Ovary (tissue), 10 donors: ENCODE measurements at places on chromosomes 11 and 22. TPM values are rescaled to one million over a fixed set of nuclear protein-coding genes. Genes with fewer than 3 reads are reported as not detected.

DNA sequence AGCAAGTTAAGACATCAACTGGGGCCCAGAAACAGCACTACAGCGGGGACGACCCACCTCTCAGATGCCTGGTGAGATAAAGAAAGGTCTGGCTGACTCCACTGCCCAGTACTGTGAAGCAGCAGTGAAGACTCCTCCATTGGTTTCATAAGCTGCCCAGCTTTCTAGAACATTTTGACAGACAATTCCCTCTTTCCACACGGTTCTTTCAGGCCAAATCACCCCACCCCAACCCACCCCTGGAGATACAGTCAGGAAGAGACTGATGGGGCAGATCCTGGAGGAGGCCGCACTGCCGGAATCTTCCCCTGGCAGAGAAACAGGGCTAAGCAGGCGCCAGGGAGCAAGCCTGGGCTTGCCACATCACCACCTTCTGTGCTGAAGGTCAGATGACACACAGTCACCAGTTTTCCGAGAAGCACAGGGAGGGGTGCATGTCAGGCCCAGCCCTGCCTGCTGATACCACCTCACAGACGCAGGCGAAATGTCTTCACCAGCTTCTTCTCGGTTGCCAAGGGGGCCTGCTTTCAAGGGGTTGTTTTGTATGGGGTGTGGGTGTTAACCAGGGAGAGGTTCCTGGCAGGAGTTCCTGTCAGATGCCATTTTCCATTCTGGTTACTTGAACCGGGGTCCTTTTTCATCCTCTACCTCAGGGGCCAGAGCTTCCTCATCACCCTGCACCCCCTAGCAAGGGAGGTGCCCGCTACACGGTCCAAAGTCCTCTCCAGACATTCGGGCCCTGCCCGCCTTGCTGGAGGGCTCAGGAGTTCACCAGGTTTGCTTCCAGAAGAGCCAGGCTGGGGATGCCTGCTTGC lies 1.4 kb upstream of the NEAT1 start:
- peak; percentile 95 for DNase-seq
- H3K4me3 ChIP-seq = peak overlapping the region; percentile 86
- H3K36me3 ChIP-seq = no peaks in the 10 kb centered on the region
- no peaks in the 10 kb centered on the region for H3K27me3 ChIP-seq
- H3K27ac ChIP-seq = peak overlapping the region; percentile 96

DNA sequence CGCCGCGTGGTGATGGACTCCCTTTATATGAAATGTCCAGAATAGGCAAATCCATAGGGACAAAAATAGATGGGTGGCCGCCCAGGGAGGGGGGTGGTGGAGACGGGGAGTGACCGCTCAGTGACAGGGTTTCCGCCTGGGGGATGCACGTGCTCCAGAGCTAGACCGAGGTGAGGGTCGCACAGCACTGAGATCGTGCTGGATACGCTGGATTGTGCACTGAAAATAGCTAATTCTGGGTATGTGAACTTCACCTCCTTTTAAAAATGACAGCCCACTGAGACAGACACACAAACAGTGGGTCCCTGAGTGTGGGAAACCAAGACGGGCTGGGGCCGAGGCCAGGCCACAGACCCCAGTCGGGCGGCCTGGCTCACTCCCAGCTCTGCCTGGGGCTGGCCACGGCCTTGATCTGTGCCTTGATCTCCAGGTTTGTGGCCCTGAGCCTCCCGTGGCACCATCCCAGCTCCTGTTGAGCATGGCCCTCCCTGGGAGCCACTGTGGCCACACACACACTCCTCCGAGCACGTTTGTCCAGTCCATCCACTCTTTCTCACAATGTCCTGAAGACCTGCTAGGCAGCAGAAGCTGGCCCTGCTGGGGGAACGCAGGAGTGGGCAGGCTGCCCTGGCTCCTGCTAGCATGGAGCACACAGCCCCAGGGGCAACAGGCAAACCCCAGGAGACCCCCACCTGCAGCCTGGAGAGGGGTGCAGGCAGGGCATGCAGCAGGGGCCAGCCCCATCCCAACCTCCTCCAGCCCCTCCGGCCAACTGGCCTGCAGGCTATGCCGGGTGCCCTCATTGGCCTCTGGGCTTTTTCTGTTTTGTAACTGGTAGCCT lies 41.0 kb upstream of the TH start:
- H3K4me1 ChIP-seq = no peaks in the 10 kb centered on the region
- H3K27ac ChIP-seq = no peak overlapping the region
- no peaks in the 10 kb centered on the region for H3K36me3 ChIP-seq
- peak; percentile 34 for DNase-seq
- H3K27me3 ChIP-seq = no peaks in the 10 kb centered on the region
- H3K4me3 ChIP-seq = no peak overlapping the region

DNA sequence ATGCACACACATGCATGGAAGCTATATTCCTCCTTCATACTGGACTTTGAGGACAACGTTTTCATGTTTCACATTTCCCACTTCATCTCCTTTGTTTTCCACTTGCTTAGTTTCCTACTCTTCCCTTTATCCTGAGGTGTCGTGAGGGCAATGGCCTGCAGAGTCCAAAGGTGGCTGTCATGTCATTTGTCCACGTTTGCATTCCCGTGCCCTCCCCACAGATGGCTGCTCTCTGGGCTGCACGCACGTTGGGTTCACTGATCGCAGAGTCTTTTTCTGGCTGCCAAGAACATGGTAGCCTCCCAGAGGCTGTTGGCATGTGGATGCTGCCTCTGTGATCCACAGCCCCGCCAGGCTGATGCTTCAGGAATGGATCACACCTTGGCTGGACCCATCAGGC lies 256.0 kb downstream of the ST3GAL4 start:
- H3K4me3 ChIP-seq = no peak overlapping the region
- no peak overlapping the region for H3K27ac ChIP-seq
- H3K27me3 ChIP-seq = no peaks in the 10 kb centered on the region
- H3K4me1 ChIP-seq = no peaks in the 10 kb centered on the region

- H3K4me3 ChIP-seq = no peak overlapping the region
- H3K4me1 ChIP-seq = peaks cover 40% of the 10 kb centered on the region
- peak overlapping the region; percentile 63 for H3K27ac ChIP-seq
- H3K27me3 ChIP-seq = no peaks in the 10 kb centered on the region
Observed at GRCh38 chr22:23790819-23791737, 4.3 kb downstream of the SMARCB1 start.

DNA sequence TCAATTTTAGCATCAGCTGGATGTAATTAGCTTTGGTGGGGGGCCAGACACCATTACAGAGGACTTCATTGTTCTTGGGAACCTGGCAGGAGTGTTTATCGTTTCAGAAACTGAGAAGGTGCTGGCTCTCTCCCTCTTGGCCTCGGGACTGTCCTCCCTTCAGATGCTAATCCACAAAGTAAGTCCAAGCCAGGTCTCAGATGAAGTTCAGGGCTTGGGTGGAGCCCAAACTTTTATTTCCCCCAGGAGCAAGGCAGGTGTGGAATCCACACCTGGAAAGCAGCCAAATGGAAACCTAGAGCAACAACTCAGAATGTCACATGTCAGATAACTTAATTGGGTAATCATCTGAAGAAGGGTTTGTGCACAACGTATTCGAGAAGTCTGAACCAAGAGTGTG lies 119.2 kb downstream of the ME3 start:
- H3K36me3 ChIP-seq = no peaks in the 10 kb centered on the region
- no peaks in the 10 kb centered on the region for H3K27me3 ChIP-seq
- no peak overlapping the region for H3K4me3 ChIP-seq
- no peak for DNase-seq

The PNPLA5 gene
- not detected for polyA plus RNA-seq

DNA sequence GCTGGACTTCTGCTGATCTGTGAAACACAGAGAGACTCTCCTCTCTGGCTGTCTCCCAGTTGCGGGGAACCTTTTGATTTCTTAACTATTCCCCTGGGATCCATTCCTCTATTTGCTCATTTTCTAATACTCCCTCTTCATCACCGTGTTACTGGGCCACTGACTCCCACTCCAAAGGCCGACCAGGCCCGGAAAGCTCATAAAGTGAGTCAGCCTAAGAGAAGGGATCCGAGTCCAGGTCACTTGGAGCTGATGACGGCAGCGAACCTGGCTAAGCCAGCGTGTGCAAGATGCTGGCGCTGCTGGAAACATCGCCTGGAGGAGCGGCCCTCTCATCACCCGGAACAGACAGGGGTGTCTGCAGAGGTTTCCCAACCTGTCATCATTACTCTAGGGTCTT lies 112.8 kb downstream of the FBXO7 start:
- no peak overlapping the region for H3K4me3 ChIP-seq
- H3K27ac ChIP-seq = no peak overlapping the region
- H3K27me3 ChIP-seq = no peaks in the 10 kb centered on the region

DNA sequence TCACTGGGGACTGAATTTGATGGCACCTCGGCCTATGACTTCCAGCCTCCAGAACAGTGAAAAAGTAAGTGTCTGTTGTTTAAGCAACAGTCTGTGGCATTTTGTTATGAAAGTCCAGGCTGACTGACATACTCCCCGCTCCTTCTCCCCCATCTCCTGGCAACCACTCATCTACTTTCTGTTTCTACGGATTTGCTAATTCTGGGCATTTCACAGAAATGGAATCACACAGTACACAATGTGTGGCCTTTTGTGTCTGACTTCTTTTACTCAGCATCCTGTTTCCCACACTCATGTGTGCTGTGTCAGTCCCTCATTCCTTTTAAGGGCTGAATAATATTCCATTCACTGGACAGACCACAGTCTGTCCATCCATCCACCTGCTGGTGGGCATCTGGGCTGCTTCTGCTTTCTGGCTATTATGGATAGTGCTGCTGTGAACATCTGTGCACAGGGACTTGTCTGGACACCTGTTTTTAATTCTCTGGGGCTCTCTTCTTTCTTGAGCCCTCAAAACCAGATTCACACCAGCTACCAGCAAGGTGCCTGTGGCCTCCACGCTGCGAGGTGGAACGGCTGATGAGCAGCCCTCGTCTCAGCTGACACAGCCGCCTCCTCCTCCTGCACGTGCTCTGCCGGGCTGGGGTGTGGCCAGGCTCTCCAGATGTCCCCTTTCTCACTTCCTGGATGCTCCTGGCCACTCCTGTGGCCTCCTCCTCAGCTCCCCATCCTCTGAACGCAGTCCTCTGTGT lies 333.1 kb downstream of the CTTN start:
- no peaks in the 10 kb centered on the region for H3K36me3 ChIP-seq
- no peak overlapping the region for H3K27ac ChIP-seq
- no peaks in the 10 kb centered on the region for H3K4me1 ChIP-seq
- H3K4me3 ChIP-seq = no peak overlapping the region
- DNase-seq = no peak
- H3K27me3 ChIP-seq = no peaks in the 10 kb centered on the region

- H3K4me1 ChIP-seq = peaks cover 16% of the 10 kb centered on the region
- no peak for DNase-seq
- peak overlapping the region; percentile 81 for H3K4me3 ChIP-seq
Observed at GRCh38 chr11:66676282-66676919, 1.3 kb downstream of the RBM4B start.

- H3K4me1 ChIP-seq = no peaks in the 10 kb centered on the region
- H3K36me3 ChIP-seq = no peaks in the 10 kb centered on the region
- no peak for DNase-seq
- no peaks in the 10 kb centered on the region for H3K27me3 ChIP-seq
- H3K27ac ChIP-seq = no peak overlapping the region
Observed at GRCh38 chr11:66768088-66768521, 39.1 kb upstream of the SPTBN2 start.

The KLHDC7B gene
- 0.04 TPM for polyA plus RNA-seq

The CDC42EP2 gene
- polyA plus RNA-seq = 0.48 TPM

The MCHR1 gene
- 18.1 TPM for polyA plus RNA-seq

The PANX3 gene
- not detected for polyA plus RNA-seq
